Stimulated activated CD8-positive, alpha-beta memory T cell treated with anti-CD3 and anti-CD28 coated beads, Interleukin-12 subunit alpha, Interleukin-12 subunit beta, amount 100 ng/mL, for 1 hour (primary cell): ENCODE measurements at places on chromosomes 11 and 22.

GRCh38 chr22:24496661-24497060 is 1.5 kb downstream of the UPB1 start:
- no peak for DNase-seq

DNA sequence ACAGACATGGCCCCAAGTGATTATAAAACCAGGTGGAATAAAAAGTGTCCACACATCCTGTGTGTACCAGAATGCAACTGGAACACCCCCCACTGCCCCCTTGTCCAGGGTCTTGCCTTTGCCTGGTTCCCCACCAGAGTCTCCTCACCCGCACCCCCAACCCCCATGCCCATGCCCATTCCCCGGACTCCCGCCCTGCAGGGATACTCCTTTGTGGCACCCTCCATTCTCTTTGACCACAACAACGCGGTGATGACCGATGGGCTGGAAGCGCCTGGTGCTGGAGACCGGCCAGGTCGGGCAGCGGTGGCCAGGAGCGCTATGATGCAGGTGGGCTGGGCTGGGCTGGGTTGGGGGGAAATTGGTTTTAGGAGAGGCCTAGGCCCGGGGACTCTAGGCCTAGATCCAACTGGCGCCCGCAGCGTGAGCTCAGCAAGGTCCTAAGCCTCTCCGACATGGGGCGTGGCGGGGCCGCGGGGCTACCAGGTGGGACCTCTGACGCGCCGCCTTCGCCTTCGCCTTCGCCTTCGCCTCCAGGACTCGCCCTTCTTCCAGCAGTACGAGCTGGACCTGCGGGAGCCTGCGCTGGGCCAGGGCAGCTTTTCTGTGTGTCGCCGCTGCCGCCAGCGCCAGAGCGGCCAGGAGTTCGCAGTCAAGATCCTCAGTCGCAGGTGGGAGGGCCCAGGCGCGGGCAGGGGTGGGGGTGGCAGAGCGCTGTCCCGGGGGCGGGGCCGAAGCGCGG is 9.1 kb downstream of the RPS6KA4 start:
- no peak for DNase-seq

GRCh38 chr11:32796425-32796824 is 2.0 kb upstream of the CCDC73 start:
- no peak for DNase-seq

DNA sequence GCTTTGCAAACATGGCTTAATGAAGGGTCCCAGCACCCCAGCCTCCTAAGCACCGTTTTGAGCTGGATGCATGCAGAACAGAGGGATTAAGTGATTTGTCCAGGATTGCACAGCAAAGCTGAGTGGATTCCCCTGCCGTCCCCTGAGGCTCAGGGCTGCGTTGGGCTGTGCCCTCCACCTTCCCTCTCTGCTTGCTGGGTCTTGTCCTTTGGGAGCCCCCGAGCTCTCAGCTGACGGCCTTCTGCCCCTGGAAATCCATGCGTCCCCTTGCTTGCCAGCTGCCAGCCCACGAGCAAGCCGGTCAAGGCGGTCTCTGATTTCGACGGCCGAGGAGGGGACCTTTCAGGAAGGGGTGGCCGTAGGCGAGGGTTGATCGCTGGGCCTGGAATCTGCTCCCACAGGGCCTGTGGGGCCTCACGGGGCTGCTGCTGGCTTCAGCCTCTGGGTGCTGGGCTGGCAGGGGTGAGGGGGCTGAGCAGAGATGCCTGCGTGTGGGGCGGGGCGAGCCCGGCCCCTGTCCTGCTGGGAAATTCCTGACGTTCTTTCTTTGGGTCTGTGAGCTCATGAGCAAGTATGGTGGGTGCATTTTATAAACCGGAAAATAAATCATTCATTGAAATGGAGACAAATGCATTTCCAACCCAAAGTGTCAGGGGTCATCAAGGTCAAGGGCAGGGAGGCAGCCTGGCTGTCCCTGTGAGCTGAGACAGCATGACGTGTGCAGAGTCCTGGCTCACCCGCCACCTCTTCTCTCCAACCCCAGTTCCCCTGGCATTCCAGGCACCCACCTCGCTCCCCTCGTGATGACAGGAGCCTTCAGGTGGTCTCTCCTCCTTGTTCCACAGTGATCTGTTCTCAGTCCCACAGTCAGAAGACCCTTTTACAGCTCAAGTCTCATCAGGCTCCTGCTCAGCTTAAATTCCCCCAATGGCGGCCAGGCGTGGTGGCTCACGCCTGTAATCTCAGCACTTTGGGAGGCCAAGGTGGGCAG is 28.1 kb downstream of the FGF4 start:
- DNase-seq: no peak

- no peak for DNase-seq
Measured at GRCh38 chr22:26479792-26480610, 3.6 kb downstream of the HPS4 start.

GRCh38 chr11:113721462-113722066 is 15.5 kb upstream of the TMPRSS5 start:
- no peak for DNase-seq

DNA sequence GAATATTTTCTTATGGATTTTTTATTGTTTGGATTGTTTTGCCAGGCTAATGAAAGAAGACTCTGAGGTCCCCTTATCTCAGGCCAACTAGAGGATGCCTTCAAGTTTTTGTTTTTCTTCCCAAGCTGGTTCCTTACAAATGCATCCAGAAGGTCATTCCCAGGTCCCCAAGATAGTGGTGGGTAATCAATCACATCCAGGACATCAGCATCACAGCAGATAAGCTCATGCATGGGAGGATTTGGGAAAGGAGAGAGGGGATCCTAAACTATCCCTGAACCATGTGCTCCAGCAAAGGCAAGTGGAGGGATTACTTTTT is 20.7 kb downstream of the FZD4 start:
- no peak for DNase-seq

GRCh38 chr11:132992838-132993631 is 539.3 kb downstream of the OPCML start:
- no peak for DNase-seq

- no peak for DNase-seq
Measured at GRCh38 chr11:20559523-20560300, 39.7 kb upstream of the SLC6A5 start.

DNA sequence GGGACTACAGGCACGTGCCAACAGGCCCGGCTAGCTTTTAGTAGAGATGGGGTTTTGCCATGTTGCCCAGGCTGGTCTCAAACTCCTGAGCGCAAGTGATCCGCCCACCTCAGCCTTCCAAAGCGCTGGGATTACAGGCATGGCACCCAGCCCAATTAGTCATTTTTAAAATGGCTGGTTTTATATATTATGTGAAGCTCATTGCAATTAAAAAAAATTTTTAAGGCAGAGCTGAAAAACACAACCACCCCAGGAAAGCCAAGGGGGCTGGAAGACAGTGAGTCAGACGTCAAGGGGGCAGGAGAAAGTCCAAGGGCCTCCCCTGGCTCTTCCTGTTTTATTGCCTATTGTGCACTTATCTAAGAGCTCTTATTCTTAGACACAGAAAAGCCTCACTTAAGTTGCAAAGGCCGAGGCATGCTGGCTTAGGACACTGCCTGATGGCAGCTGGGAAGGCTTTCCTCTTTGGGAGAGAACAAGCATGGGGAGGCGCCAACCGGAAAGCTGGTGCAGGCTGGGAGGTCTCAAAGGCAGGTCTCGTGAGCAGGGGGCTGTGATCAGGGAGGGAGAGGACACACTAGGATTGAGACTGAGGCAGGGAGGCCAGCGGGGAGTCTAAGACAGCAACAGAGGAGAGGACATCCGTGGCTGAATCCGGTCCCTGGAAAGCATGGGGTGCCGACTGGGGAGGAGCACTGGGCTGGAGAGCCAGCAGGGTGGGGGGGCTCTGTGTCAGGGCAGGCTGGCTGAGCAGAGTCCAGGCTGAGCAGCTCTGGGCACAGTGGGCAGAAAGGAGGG is 11.1 kb upstream of the OSM start:
- DNase-seq: no peak

- DNase-seq: no peak
Measured at GRCh38 chr11:102493524-102493923, 37.0 kb downstream of the MMP7 start.

GRCh38 chr11:60710482-60710881 is 11.1 kb downstream of the MS4A8 start:
- no peak for DNase-seq
